ENCODE measurements at places on chromosomes 12 and 14.

DNA sequence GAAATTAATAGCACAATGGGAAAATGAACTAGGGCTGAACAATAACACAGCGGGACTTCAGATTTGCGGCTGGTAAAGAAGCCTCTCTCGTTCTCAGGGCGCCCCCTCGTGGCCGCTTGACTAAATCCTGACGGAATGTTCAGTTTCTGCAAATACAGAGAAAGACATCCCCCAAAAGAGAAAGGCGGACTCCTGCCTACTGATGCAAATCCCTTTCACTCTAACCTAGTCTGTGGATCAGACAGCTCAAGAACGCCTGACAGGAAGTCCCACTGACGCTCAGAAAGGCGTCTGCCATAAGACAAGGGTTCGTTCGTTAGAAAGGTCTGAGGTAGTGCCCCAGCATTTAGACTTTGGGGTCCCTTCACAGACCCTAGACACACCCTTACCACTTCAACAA is 2.5 kb downstream of the NUAK1 start:
- peak; percentile 94 for DNase-seq

DNA sequence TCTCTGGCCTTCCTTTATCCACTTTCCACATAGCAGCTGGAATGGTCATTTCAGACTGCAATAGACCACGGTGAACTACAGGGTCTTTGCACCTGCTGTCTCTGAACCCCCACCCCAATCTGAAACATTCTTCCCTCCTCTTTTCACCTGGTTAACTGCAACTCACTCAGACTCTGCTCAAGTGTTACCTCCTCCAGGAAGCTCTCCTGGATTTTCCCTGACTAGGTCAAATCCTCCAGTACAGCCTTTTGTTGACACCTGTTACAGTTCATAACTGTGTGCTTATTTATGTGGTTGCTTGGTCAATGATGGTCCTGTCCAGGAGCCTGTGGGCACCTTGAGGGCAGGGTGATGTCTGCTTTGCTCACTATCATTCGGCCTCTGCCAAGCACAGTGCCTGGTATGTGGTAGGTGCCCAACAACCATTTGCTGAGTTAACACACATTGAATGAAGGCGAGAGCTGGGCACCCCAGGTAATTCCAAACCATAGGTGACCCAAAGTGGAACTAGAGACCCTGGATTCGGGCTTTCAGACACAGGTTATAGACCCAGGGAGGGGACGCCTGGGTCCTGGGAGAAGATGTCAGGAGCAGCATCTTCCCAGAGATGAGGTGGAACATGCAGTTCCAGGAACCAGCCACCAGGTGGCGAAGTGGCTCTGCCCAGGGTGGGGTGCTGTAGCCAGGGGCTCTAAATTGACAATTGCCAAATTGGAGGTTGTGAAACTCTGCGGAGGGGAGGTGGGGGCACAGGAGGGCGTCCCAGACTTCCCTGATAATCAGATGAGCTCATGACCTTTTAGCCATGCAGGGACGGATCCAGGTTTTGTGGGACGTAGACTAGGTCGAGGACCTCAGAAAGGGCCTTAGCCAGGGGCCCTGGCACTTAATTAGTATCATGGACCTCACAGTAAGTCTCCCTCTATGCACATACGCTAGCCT is 28.1 kb downstream of the TRPV4 start:
- peak; percentile 51 for DNase-seq

DNA sequence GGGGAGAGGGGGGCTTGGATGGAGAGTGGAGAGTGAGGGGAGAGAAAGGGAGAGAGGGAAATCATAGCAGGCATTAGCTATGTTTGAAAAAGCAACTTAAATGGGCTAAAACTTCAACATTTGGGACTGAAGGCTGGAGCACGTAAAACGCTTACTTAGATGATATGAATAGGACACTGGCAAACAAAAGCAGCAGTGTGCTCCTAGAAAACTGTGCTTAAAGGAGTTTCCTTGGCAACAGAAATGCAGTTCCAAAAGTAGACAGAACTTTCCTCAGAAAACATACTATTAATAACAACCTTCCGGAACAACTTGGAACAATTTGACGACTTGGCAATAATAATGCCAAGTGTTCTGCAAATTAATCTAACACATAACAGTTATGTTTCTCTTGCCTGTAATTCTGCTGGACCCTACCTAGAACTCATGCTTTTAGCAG is 235.5 kb upstream of the NPAS3 start:
- DNase-seq: no peak

DNA sequence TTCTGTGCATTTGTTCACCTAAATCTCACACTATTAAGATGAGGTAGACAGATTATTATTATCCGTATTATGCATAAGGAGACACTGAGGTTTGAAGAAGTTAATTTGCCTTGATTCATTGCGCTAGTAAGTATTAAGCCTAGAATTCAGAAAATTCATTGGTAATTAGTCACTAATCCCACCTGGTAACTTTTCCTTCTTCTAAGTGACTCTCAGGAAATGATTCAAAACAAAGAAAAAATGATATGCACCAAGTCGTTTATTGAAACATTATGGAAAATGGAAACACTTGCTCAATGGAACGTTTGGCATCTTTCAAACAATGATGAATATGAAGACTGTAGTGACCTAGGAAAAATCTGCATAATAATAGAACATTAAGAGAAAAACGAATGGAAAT is 15.2 kb downstream of the RFX4 start:
- DNase-seq: no peak

DNA sequence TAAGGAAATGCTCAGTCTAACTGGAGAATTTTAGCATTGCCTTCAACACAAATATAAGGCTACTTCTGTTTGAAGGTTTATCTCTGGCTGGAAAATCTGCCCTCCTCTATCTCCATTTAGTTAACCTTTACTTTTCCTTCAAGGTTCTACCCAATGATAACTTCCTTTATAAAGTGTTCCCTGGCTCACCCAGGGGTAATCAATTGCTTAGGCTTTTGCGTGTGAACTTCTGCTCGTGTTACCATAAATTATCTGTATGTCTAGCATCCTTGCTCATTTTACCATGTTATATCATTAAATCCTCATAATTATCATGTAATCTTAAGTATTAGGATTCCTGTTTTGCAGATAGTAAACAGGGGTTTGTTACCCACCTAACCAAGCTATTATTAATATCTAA is 114.3 kb upstream of the FGD4 start:
- DNase-seq: no peak
